ENCODE measurements at places on chromosomes 3 and 15.

DNA sequence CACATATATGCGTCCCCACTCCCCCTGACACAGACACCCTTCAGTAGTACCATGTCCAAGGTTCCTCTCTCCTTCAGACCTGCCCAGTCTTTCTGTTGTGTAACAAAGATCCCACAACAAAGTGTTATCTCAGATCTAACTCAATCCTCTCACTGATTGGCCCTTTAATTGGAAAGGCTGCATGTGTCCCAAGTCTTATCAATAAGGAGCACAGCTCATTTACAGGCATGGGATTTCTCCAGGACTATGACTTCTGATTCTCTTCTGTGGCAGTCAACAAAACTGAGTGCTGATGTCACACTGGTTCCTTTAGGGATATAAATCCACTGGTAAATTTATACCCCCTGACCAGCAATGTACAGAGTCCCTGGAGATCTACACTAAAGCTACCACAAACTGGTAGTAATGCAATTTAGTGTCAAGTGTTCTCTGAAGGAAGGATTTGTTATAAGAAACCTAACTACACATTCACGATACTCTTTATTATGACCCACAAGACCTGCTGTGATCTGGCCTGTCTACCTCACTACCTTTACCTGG, 28.1 kb downstream of the CLK3 start:
- no peak for DNase-seq

DNA sequence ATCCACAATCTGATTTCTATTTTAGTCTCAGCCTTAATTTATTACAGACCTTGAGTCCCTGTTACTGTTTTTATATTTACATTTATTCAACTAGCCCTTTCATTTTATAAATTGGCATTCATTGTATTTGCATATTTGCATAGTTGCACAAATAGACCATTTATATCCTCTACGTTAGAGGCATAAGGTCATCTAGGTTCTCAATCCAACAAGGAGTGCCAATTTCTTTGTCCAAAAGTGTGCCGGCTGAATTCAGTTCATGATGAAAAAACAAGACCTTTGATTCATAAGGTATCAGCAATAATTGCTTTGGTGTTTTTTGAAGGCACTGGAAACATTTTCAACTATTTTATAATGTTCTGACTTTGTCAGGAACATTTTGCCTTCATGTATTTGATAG, 33.9 kb upstream of the NANOGP8 start:
- no peak for DNase-seq

GRCh38 chr3:8517487-8517886, 15.9 kb downstream of the LMCD1 start:
- no peak for DNase-seq

- DNase-seq: no peak
These were observed 10.5 kb downstream of the BFSP2 start for GRCh38 chr3:133410191-133410892.

DNA sequence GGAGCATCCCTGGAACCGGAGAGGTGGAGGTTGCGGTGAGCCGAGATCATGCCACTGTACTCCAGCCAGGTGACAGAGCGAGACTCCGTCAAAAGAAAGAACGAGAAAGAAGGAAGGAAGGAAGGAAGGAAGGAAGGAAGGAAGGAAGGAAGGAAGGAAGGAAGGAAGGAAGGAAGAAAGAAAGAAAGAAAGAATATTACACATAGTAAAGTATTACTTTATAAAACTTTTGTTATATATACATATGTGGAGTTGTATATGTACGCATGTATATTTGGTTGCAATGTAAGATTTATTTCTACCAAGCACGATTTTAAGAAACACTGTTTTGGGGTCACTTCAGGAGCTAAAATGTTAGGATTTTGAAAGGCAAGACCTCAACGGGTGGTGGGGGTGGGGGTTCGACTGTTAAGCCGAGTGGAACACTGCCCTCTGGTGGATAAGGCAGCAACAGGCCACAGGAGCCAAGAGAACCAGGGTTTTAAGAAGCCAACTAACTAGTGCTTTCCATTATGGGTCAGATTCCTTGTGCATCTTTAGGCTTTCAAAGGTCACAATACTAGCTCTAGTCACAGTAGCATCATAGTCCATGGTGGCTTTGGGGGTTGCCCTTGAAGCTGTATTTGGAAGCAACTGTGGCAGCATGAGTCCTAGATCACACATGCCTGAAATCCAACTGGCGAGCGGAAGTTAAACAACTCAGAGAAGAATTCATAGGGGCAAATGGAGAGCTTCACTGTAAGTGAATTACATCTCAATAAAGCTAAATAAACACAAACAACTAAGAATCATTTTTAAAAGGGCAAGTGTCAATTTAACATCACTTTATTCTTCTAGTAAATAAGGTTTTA, 22.5 kb downstream of the GLB1 start:
- DNase-seq: peak; percentile 86

GRCh38 chr15:57746786-57747185, 40.3 kb downstream of the POLR2M start:
- no peak for DNase-seq

- DNase-seq: no peak
These were observed 40.7 kb downstream of the OXSM start for GRCh38 chr3:25830373-25831280.

DNA sequence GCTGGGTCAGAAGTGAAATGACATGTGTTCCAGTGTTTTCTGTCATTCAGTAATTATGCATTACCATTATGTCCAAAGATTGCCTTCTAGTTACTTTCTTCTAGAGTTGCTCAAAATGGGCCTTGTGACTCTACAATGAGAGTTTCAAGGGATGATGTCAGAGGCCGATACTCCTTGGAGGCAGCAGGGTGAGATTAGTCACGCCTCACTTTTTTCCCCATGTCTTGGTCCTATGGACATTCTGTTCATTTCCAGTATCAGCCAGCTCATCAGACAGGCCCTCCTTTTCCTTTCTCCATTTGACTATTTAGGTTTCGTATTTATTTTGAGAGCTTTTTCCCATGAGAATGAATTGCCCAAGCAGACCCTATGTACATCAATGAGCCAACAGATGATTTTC, 17.5 kb downstream of the VGLL3 start:
- peak; percentile 79 for DNase-seq

GRCh38 chr15:38683382-38684242, 119.0 kb upstream of the RASGRP1 start:
- no peak for DNase-seq

DNA sequence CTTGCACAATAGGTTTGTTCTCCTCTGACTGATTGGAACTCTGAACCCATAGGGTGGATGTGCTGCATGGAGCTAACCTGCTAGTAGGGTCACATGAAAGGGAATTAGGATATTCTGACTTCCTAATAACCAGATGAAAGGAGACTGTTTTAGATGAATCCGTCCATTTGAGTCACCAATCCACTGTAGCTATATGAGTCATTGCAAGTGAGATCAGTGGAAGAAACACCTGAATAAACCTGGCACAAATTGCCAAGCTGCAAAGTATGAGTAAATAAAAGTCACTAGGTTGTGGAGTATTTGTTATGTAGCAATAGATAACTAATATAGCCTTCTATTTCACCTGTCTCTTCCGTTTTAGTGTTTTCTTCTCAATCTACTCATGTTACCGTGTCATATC, 584.4 kb downstream of the PDCD6IP start:
- DNase-seq: no peak

- no peak for DNase-seq
These were observed 56.0 kb downstream of the CAPN7 start for GRCh38 chr3:15262021-15262420.

DNA sequence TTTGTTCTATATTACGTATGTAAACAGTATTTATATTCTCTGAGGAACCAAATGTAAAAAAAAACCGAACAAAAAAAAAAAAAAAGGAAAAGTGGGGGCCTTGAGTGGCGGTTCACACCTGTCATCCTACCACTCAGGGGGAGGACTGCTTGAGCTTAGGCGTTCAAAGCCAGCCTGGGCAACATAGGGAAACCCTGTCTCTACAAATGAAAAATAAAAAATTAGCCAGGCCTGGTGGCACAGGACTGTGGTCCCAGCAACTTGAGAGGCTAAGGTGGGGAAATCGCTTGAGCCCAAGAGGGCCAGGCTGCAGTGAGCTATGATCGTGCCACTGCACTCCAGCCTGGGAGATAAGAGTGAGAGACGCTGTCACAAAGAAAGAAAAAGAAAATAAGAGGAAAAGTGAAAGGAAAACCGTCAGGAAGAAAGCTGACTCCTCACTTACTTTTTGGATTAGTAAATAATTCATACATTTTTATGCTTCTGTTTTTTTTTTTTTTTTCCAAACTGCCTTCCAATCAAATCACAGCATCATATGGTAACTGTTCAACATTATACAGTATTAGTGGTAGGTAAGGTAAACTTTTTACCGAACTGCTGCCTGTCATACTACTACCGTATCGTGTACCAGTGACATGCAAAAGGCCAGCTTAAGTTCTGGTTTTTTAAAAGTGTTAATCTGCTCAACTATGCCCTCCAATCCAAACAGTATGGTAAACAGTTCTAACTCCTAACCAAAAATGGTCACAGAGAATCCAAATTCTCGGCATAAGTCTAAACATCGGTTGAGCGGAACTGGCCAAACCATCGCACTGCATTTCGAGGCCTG, 1.2 kb downstream of the PHC3 start:
- peak; percentile 68 for DNase-seq

DNA sequence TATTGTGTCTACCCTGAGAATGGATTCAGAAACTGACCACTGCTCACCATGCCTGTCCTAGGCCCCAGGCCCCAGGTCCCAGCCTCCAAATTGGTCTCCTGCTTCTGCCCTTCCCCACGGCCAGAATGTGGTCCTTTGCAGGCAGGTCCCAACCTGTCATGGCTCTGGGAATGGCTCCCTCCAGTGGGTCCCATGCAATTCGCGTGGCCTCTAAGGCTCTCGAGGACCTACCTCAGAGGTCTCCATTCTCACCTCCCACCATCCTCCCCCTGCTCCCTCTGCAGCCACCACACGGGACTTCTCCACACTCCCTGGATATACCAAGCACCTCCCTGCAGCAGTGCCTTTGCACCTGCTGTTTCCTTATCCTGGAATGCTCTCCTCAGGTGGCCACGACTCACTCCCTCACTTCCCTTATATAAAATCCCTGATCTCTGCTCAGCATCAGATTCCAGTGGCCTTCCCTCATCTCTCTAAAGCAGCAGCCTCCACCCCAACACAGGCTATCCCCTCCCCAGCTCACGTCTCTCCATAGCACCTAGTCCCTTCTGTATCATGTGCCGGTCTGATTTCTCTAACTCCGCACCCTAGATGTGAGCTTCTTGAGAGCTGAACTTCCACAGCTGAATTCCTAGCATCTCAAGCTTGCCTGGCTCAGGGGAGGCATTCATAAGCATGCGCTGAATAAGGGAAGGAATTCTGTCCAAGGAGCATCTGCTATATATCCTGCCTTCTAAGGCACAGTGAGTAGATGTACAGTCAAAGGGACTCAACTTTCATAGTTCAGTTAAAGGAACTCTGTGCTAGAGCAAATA, 56.9 kb downstream of the ARRDC4 start:
- no peak for DNase-seq

- DNase-seq: no peak
These were observed 80.2 kb downstream of the RAB11A start for GRCh38 chr15:65949491-65949890.

GRCh38 chr15:43977072-43977884, 150.5 kb downstream of the WDR76 start:
- DNase-seq: no peak

- no peak for DNase-seq
These were observed 64.4 kb upstream of the TBC1D5 start for GRCh38 chr3:17806876-17807275.

- peak; percentile 42 for DNase-seq
These were observed 51.0 kb downstream of the TPRA1 start for GRCh38 chr3:127539366-127540060.

GRCh38 chr3:115698851-115699591, 75.7 kb downstream of the GAP43 start:
- DNase-seq: no peak

DNA sequence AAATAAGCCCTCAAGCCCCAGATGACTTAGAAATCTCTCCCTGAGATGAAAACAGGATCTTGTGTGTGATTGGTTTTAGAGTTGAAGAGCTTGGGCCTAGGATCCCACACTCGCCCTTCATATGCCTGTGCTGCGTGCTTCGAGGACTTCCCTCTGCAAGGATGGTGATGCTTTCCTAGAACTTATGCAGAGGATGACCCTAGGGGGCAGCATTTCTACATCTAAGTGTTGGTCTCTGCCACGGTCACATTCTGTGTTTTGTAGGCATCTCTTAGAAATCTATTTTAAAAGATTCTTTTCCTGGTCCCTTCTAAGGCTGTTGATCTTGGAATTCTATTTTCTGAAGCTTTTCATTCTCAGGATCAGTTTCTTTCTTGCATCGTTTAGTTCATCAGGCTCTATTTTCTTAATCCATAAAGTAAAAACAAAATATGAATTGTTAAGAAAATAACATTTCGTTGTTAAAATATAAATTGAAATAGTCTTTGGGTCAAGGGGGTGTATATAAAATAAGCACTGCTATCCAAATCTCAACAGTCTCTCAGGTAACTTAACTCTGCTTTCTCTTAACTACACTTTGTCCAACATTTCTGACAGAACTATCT, 45.7 kb downstream of the WDR76 start:
- peak; percentile 88 for DNase-seq

DNA sequence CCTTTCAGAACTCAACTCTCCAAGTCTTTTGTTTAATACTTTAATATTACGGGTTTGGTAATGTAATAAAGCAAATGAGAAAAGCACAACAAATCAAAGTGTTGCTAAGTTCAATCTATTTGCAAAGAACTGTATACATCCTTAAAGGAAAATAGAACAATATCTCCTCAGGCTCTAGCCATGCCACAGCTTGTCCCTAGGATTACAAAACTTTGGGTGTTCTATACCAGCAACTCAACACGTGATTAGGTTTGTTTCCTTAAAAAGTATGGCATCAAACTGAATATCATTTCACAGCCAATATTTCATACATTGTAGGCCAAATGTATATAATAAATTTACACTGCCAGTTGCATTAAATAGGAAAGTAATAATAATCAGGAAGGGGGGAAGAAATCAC, 418.6 kb upstream of the MDFIC2 start:
- no peak for DNase-seq

GRCh38 chr3:33174711-33175414, 43.7 kb downstream of the SUSD5 start:
- DNase-seq: no peak

DNA sequence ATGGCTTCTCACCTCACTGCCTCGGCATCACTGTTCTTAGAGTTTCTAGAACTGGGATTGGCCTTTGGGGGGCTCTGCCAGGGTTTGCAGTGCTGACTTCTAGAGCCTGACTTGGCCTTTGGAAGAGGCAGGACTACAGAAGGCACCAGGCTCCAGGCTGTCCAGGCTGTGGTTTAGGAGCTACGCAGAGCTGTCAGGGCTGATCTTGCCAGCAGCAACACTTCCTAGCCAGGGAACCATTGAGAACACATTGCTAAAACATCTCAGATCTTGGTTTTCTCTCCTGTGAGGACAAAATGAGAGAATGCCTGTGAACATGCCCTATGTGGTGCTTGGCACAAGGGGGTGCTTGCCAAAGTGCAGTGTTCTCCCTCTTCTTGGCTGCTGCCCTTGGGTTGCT, 34.6 kb upstream of the APEH start:
- peak; percentile 23 for DNase-seq

GRCh38 chr3:66907136-66907535, 91.0 kb upstream of the KBTBD8 start:
- no peak for DNase-seq

- no peak for DNase-seq
These were observed 230.0 kb downstream of the ERC2 start for GRCh38 chr3:56238299-56238698.

GRCh38 chr15:81303244-81304225, 20.4 kb downstream of the STARD5 start:
- DNase-seq: no peak

- no peak for DNase-seq
These were observed 212.2 kb upstream of the TP63 start for GRCh38 chr3:189419038-189419437.

- DNase-seq: no peak
These were observed 256.0 kb upstream of the ZPLD1 start for GRCh38 chr3:102178817-102179216.
